ENCODE measurements at places on chromosomes 5 and 9.

DNA sequence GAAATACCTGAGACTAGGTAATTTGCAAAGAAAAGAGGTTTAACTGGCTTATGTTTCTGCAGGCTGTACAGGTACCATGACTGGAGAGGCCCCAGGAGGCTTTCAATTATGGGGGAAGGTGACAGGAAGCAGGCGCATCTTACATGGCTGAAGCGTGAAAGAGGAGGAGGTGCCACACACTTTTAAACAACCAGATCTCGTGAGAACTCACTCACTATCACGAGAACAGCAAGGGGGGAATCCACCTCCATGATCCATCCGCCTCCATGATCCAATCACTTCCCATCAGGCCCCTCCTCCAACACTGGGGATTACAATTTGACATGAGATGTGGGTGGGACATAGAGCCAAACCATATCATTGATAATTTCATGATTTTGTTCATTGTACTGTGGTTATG lies 2.5 kb upstream of the MED27 start:
- DNase-seq, result no peak

- DNase-seq, result no peak
Observed at GRCh38 chr9:120456218-120456617, 123.7 kb downstream of the CDK5RAP2 start.

DNA sequence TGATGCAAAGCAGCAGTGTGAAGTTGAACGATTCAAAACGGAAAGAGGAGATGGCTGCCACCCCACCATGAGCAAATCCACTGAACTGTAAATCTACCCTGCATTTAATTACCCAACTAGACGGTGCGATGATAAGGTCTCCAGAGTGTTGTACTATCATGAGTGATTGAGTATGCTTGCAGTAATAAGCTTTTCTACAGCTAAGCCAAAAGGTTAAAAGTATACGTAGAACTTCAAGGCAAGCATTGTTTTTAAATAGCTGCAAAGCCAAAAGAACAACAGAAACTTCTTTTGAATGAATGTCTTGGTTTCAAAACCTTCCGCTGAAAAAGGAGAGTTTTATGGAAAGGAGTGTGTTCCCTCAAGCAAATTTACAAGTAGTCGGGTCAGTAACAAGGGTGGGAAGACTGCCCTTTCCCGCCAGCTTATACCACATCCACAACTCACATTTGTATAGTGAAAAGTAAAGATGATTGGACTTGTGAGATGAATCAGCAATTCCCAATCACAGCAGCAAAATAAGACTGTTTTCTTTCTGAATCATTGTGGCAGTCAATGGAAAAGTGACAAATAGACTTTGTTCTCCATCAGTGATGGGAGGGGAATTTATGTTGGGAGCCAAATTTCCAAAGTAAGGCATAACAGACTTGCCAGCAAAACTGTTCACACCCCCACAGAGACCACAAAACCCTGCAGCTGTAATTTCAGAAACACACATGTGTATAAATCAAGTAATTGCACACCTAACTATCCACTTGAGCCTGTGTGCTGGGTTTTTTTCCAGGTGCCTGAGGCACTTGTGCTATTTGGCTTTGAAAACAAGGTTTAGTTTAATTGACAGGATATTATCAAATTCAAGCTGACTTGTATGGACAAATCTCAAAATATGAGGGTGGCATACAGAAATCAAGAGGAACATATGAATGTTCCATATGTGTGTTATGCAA lies 407.7 kb upstream of the GRAMD2B start:
- DNase-seq, result no peak

GRCh38 chr9:13278023-13278367 lies 1.5 kb downstream of the MPDZ start:
- no peak for DNase-seq

GRCh38 chr5:92641031-92641962 lies 939.7 kb downstream of the NR2F1-AS1 start:
- no peak for DNase-seq

GRCh38 chr5:172749881-172750633 lies 20.9 kb downstream of the DUSP1 start:
- DNase-seq, result no peak

DNA sequence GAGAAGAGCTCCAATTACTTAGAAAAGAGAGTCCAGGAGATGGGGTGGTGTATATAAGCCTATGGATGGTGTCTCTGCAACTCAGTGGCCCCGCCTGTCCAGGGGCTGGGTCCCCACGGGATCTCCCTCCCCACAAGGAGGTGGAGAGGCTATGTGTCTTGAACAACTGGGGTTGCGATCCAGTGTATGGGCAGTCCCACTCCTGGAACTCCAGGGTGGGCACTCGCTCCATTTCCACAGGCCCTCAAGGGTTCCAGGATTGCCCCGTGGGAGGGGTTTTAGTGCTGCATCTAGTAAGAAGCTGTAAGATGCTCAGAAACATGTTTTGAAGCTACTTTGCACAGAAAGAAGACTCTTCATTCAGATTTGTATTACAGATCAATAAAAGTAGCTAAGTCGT lies 558 bp upstream of the SMAD5 start:
- DNase-seq, result no peak

- no peak for DNase-seq
Observed at GRCh38 chr5:68729678-68730077, 364.1 kb upstream of the SLC30A5 start.

GRCh38 chr9:16121601-16122286 lies 568.9 kb downstream of the CCDC171 start:
- DNase-seq, result no peak

- no peak for DNase-seq
Observed at GRCh38 chr5:1037123-1037670, 28.6 kb downstream of the NKD2 start.

GRCh38 chr5:149886692-149887470 lies 57.7 kb downstream of the PDE6A start:
- DNase-seq, result no peak

GRCh38 chr5:81202655-81203054 lies 30.5 kb upstream of the CKMT2 start:
- DNase-seq, result no peak

DNA sequence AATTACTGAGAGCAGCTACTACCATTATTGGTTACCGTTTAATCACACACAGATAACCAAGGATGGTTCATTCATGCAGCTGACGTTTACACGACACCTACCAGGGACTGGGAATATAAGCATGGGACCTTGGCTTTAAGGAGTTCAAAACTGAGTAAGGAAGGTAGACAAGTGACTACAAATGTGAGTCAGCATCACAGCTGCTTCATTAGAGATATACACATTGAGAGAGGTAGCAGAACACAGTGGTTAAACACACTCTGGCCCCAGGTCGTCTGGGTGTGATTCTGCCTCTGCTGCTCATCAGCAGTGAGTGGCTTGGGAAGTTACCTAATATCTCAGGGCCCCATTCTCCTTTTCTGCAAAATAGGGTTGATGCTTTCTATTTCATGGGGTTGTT lies 268.6 kb downstream of the NR3C1 start:
- DNase-seq, result no peak

GRCh38 chr9:134737842-134738580 lies 96.4 kb downstream of the COL5A1 start:
- DNase-seq, result no peak

DNA sequence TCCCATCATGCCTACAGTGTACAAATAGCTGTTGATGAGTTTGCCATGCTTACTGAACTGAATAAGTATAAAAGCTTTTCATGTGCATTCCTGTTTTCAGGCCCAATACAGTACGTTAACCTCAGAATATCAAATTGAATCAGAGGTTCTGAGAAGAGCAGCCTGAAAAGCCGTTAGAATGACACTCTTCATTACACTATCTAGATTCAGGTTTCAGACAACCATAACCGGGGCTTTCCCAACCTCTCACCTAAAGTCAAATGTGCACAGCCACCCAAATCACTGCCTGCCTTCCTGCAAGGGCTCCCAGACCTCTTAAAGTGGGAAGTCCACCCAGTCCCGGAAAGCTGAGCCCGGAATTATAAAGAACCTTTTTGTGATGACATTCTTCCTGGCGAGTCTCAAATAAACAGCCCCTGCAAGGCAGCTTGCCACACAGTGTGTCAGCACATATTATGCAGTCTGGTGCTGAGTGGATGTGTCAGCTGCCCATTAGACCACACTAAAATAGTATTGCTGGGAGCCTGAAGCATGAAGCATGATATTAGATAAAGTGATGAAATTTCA lies 245.8 kb downstream of the TLE4 start:
- no peak for DNase-seq

DNA sequence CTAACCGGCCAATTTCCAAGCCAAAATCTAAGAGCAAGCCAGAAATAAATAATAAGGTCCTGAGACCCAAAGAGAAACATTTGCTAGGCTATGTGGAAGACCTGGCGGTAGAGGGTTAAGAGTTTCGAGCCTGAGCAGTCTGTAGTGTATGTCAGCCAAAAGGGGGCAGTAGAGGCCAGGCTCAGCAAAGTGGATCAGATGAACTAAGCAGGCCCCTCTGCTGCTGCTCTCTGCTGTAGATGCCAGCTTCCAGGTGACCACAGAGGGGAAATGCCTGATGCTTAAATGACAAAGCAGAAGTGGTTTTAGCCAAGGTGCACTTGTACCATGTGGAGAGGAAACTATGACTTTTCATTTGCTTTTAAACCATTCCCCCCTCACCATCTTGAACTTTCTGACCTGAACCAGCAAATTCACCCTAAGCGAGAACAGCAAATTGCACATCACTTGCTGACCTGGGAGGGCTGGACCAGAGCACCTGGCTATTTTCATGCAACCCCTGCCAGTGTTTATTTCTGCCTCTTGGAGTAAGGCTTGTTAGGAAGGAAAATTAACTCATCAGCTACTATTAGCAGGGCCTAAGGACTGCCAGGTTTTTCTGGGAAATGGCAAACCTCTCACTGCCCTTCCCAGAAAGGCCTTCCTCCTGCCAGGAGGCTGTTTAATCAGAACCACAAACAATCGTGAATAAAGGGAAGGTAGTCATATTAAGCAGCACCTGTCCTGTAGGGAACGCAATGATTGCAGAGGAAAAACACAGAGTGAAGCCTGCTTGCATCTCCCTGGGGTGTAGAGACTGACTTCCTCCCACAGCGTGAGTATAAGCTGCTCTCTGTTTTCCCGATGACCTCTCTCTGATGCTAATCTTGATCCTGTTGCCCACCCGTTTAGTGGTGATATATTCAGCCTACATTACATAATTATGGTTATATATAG lies 818.2 kb downstream of the TLR4 start:
- peak; percentile 32 for DNase-seq

DNA sequence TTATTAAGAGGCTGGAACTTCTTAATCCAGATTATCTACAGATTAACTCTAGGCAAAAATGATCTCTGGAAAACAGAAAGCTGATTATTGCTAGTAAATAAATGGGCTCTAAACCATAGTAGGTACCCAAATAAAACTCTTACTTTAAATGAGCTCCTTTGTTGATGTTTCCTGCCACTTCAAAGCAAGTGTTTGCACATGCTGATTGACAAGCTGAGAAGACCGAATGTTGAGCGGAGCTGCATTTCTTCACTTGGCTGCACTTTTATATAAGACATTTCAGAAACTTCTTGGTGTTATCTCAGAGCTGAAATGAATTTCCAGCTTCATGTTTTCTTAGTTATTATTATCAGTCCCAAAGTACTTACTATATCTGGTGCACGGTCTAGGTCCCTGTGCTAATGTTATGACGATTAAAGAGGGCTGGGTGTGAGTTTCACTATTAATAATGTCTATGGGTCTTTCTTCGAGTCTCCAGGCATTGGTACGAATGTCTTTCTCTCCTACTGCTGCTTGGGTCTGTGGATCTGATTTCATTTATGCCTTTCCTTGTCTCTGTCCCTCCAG lies 58.6 kb upstream of the CTXN3 start:
- DNase-seq, result no peak

- DNase-seq, result no peak
Observed at GRCh38 chr9:116705531-116705930, 18.4 kb downstream of the TRIM32 start.

DNA sequence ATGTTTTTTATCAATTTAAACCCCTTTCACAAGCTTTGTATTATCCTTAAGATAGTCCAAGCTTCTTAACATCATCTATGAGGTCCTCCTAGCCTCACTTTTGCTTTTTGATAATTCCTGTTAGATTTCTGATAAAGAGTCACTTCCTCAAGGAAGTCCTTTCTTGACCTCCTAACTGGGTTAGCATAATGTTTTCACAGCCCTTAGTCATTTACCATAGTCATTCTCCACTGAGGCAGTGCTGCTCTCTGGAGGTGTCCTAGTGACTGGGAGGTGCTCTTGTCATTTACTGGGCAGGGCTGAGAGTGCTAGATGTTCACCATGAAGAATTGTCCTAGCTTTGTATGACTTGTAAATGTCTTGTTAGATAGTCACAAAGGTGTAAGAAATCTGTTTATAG lies 26.4 kb downstream of the TNPO1 start:
- DNase-seq, result no peak

GRCh38 chr5:93596310-93596675 lies 13.3 kb downstream of the NR2F1 start:
- no peak for DNase-seq

GRCh38 chr5:171927345-171927941 lies 79.0 kb downstream of the FBXW11 start:
- DNase-seq, result no peak

GRCh38 chr9:93471124-93471523 lies 17.7 kb upstream of the FAM120AOS start:
- DNase-seq, result no peak

DNA sequence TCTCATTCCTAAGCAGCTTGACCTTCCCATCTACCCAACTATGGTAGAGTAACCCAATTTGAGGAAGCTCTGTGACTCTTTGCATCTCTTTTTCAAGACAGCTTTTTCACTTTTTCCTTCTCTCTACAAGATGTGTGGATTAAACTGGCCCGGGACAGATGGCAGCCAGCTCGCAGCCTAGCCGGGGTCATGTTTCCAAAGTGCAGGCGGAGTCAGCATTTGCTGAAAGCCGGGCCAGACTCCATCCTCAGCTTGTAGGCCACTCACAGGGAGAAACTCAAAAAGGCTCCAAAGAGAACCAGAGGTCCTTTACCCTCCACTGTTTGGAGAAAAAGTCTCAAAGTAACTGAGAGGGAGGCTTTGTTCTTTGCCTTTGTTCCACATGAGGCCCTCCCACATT lies 286.8 kb upstream of the PANK3 start:
- no peak for DNase-seq

GRCh38 chr9:99430301-99430700 lies 208.2 kb downstream of the SEC61B start:
- DNase-seq, result no peak

DNA sequence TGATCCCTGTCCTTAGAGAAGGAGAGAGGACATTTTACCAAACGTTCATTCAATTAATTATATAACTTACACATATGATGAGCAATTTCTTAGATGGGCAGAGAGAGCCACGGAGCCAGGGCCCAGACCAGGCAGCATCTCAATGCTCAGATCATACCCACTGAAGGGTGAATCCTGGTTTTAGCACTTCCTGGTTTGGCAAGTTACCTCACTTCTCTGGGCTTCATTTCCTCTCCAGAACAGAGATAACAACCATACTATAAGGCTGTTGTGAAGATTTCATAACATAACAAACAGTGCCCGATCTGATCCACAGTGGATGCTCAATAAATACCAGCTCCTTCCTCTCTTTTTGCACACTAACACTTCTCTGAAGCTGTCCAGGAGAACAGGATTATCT lies 271.1 kb downstream of the DENND1A start:
- DNase-seq, result peak; percentile 28

DNA sequence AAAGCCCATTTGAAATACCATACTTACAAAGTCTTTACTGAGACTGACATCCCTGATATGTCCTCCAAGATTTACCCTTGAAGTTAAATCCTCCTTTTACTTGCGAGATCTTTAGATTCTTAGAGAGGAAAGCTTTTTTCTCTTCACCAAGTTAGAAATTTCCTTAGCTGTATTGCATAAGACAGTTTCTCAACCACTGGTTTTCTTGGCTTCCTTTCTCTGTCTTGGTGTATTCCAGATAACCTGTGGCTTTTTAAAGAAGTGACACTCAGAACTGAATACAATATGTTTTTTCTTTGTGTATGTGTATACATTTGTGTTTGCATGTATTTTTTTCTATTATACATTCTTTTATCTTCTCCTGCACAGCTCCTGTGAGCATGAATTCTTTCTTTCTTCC lies 65.0 kb downstream of the SNCAIP start:
- DNase-seq, result no peak
